ENCODE measurements at places on chromosomes 12 and 14.

- no peak for DNase-seq
Measured at GRCh38 chr14:95085321-95085720, 72.0 kb downstream of the DICER1 start.

- DNase-seq, result no peak
Measured at GRCh38 chr14:101195309-101195901, 291.9 kb upstream of the RTL1 start.

GRCh38 chr14:100436745-100437406 lies 113.7 kb downstream of the SLC25A47 start:
- DNase-seq, result no peak

DNA sequence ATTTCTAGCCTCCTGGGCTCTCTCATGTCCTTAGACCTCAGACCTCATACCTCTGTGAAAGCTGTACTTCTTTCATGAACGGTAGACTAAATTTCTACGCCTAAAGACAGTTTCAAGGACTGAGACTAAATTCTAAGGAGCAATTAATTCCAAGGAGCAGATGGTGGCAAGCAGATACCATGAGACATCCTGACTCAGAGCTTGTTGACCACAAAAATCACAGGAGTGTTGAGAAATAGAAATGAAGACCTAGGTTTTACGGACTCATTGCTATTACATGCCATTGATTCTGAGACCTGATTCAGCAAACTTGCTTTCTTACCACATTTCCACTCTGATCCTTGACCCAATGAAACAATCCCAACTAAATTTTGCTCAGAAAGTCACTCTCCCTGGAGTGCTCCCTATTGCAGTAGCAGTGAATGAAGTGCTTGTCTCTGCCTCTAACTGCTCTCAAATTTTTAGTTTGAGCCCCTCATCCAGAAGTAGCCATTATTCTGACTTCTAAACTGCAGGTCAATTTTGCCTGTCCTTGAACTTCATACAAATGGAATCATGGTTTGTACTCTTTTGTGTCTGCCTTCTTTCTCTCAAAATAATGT lies 52.0 kb downstream of the PEX5 start:
- no peak for DNase-seq

GRCh38 chr14:85688006-85688405 lies 158.1 kb downstream of the FLRT2 start:
- DNase-seq, result no peak

DNA sequence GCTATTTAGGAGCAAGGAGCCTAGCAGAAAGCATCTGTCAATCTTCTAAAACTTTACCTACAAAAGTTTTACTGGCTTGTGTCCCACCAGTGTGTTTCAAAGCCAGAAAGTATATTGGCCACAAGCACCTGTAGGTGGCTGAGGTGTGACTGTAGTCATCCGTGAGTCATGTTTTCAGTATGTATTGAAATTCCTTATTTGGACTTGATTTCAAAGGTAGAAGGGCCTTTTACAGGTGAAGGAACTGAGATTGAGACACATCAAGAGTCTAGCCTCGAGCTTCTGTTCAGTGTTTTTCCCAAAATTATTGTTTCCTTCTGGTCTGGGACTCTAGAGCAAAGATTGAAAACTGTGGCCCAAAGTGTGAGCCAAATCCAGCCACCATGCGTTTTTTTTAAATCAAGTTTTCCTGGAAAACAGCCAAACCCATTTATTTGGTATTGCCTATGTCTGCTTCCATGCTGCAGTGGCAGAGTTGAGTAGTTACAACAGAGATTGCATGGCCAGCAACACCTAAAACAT lies 195.3 kb upstream of the BCL2L14 start:
- DNase-seq, result no peak

DNA sequence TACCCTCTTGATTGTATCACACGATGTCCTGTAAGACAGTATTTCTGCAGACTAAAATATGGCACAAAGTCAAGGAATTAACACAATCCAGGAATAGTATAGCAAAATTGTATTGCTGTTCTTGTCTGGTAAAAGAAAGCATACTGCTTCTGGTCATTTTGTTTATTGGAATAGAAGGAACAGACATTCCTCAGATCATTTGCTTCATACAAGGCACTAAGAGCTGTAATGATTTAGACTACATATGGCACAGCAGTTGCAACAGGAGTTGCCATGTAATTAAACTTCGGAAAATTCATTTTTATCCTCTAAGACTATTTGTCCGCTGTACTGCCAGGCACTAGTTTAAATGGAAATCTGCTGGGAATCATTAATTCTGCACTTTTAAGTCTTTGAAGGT lies 7.6 kb upstream of the KERA start:
- DNase-seq, result no peak

- no peak for DNase-seq
Measured at GRCh38 chr14:99717682-99718013, 33.5 kb downstream of the CYP46A1 start.

DNA sequence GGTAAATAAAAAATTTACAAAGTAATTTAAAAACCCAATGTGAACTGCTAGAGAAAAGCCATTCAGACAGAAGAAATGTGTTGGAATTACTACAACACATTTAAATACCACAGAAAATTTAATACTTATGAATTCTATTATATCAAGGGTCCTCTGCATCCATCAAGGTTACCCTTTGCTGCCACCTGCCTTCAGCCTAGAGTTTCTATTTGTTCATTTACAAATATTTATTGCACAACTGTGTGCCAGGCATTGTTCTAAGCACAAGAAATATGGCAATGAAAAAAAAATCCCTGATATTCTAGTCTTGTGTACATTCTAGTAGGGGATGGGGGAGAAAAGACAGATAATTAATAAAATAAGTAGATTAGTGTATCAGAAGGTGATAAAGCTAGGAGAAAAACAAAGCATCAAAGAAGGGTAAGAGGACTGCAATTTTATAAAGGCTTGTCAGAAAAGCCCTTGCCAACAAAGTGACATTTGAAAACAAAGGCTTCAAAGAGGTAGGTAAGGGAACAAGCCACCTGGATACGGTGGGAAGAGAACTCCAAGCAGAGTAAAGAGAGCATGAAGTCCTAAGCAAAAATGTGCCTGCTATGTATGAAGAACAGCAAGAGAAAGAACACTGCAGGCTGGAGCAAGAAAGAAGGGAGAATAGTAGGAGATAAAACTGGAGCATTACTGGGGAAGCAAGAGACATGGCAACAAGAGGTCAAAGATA lies 59.1 kb upstream of the SLC6A13 start:
- DNase-seq, result no peak

DNA sequence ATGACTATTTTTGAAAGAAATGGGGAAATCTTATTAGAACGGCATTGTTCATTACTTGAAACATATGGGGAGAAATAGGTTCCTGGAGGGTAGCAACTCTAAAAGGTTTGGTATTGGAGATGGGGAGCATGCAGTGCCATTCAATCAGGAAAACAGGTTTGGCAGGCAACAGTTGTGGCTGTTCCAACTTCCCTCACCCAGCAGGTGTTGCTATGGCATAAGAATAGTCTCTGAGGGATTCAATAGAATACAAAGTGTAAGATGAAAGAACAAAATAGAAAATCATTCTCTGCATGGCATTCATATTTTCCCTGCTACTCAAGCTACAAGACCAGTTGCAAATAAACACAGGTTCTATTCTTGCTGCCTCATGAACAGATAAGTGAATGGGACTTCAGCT lies 393.3 kb upstream of the RPL10L start:
- no peak for DNase-seq

GRCh38 chr14:35355981-35356841 lies 48.3 kb downstream of the NFKBIA start:
- no peak for DNase-seq

GRCh38 chr12:4160314-4161040 lies 113.1 kb upstream of the CCND2 start:
- DNase-seq, result no peak

DNA sequence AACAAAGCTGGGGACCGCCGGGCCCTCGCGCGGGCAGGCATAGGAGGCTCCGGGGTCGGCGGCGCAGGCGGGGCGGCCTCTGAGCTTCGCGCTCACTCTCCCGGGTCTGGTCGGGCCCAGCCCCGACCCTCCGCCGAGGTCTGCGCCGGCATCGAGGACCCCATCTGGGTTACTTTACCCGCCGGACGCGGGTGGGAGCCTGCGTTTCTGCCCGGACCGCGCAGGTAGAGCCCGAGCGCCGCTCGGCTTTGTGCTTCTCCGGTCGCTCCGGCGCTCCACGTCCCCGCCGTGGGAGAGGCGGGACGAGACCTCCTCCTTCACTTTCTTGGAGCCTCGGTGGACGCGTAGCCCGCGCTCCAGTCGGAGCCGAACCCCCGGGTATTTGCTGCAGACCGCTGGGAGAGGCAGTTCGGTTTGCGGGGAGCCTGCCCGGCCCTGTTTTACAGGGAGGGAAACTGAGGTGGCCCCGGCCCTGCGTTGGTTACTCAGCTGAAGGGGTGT lies 63.2 kb downstream of the FBXL14 start:
- DNase-seq, result no peak

DNA sequence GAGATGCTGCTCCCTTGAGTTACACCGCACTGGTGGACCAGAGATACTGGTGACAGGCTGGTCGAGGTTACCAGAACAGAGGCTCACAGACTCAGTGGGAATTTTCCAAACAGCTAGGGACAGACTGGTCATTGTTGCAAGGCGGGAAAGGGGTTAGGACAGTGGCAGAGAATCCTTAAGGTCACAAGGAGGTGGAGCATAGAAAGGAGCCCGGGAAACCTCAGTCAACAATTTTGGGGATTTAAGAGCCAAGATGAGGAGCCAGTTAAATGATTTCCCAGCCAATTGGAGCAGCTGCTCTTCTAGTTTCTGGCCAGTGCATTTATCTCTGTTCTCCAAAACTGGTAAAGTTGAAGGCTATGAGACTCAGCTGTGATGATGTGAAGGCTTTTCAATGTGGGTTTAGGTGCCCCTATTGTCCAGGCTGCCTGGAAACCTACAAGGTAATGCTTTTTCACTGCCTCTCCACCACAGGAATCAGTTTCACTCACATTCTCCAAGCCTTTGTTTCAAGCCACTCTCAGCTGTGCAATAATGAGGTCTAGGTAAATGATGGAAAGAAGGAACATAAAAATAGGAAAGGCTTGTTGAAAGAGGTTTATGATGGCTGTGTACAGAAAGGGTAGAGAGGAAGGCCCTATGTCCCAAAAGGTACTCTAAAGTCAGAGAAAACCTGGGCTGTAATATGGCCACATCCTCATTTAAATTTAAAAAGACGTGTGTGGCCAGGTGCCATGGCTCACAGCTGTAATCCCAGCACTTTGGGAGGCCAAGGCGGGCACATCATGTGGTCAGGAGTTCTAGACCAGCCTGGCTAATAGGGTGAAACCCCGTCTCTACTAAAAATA lies 7.0 kb upstream of the TNS2 start:
- DNase-seq, result no peak

DNA sequence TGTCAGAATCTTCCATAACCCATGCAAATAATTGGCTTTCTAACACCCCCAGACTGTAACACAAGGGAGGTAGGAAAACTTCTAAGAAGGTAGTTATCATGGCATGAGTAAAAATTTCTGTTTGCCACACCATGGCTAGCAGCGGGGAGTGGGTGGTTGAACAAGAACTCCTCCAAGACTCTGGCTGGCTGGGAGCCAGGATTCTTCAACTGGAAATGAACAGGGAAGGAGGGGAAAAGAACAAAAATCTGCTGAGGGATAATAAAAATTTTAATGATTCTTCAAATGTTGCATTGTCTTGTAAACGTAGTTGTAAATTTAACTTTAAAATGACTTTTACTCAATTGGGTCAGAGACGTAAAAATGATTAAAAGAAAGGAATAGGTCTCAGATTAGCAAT lies 78.9 kb downstream of the AKAP6 start:
- no peak for DNase-seq

DNA sequence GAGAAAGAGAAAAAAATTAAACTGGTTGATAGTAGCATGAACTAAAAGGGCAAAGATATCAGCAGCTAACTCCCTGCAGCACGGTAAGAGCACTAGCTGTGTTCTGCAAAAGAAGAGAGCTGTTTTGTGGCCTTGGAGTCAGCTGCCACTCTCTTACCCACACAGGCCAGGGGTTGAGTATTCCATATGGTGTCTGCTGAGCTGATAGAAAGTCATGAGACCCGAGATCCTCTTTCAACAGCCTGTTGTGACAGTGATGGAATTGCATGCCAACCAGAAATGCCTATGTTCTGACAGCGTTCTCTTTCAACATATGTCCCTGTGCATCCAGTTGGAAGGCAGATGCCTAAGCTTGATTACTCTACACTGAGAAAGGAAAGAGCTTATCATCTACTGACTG lies 39.9 kb downstream of the TMTC1 start:
- DNase-seq, result no peak

GRCh38 chr12:104852896-104853295 lies 105.2 kb downstream of the SLC41A2 start:
- DNase-seq, result no peak

DNA sequence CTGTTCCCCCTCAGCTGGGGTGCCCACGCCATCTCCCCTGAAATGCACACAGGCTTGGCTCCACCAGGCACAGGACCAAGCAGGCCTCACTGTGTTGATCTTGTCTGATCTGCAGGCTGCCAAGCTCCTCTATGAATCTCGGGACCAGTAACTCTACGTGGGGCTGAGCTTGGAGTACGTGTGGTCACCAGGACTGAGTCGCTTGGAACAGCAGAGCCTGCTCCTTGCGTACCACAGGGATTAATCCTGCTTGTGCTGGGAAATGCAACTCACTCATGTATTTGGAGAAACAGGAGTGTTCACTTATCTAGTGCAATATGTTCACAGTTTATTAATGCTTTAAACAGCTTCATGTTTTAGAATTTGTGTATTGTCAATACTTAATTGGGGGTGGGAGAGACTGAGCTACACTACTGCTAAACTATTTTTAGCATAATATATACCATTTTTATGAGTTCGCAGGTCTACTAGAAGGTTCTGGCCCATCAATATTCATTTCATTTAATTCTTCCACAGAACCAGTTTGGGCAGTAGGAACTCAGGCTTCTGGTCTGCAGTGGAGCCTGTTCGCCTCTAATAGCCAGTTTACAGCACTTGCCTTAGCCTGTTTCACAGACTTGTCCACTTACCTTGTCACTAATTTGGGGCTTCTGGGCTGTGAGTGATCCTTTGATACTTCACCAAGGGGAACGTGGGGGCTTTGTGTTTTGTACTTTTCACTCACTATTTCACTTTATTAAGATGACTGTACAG lies 17.4 kb downstream of the ZFYVE21 start:
- DNase-seq, result no peak

- no peak for DNase-seq
Measured at GRCh38 chr12:6735448-6736191, 11.8 kb downstream of the COPS7A start.

- DNase-seq, result no peak
Measured at GRCh38 chr12:122878780-122879612, 16.9 kb downstream of the VPS37B start.

- DNase-seq, result no peak
Measured at GRCh38 chr12:64518396-64518795, 66.5 kb downstream of the TBK1 start.

DNA sequence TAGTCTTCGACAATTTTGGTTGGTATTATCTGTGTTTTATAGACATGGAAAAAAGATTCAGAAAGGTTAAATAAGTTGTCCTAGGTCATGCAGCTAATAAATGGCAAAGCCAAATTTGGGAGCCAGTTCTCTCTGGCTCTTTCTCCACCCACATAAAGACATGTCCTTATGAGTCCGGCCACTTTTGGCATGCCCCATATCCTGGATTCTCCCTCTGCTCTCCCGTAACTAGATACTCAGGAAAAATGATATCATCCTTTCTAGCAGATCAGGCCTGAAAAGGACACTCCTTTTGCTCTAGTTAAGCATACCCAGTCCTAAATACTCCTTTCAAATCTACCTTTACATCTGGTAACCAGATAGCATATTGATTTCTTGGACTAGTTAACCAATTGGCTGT lies 64.4 kb downstream of the TTLL5 start:
- no peak for DNase-seq

GRCh38 chr12:4082809-4083403 lies 190.7 kb upstream of the CCND2 start:
- no peak for DNase-seq
